ENCODE measurements at places on chromosomes 6 and 20.

DNA sequence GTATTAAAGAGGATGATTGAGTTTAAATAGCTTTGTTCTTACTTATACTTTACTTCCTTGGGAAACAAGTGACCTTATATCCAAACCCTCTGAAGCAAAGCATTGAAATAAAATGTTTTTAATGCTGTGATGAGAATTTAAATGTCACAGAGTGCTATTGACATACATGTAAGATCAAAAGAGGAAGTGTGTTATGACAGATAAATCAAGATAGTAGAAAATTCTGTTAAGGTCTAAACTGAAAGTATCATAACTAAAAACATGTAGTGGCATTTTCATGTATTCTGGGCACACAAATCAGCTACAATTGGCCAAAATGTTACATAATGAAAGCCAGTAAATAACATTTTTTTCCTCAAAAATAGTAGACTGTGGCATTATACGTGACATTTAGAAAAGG lies 318.0 kb downstream of the GRIK2 start:
- DNase-seq, result no peak

GRCh38 chr20:19310541-19310940 lies 98.1 kb downstream of the SLC24A3 start:
- DNase-seq, result no peak

- DNase-seq, result no peak
Measured at GRCh38 chr20:25738198-25738597, 41.5 kb upstream of the ZNF337 start.

DNA sequence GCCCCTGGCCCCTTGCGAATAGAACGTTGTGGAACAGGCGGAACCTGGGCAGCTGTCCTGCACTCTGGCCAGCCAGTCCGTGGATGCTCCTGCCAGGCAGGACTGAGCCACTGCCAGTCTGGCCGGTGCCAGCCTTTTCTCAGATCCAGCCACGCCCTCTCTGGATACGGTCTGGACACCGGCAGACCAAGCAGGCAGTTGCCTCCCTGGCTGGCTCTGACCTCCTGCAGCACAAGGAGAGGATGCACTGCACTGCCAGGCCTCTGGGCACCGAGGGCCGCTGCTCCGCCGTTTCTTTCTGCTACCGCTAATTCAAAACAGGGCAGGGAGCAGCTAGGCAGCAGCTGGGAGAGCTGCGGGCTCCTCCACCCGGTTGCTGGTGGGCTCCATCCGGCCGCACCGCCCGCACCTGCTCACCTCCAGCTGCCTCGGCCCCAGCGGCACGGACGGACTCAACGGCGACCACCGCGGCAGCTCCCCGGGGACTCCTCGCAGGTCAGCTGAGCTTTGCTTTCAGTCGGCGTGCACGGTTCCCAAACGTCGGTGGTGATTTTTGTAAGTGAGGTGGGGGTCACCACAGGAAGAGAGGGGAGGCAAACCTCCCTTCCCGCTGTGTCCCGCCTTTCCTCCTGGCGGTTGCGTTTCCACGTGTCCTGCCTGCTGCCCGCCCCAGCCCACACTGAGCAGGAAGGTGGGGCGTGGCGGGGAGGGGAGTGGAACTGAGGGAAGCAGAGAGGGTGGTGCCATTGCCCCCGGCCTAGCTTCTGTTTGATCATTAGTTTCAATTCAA lies 30.3 kb upstream of the AFDN start:
- no peak for DNase-seq

GRCh38 chr6:77626426-77626825 lies 26.4 kb upstream of the MEI4 start:
- DNase-seq, result no peak

- no peak for DNase-seq
Measured at GRCh38 chr6:15153191-15153590, 92.7 kb upstream of the JARID2 start.

- no peak for DNase-seq
Measured at GRCh38 chr20:56932575-56933330, 303.6 kb downstream of the TFAP2C start.

- DNase-seq, result no peak
Measured at GRCh38 chr6:111661541-111662061, 55.9 kb upstream of the TRAF3IP2 start.

DNA sequence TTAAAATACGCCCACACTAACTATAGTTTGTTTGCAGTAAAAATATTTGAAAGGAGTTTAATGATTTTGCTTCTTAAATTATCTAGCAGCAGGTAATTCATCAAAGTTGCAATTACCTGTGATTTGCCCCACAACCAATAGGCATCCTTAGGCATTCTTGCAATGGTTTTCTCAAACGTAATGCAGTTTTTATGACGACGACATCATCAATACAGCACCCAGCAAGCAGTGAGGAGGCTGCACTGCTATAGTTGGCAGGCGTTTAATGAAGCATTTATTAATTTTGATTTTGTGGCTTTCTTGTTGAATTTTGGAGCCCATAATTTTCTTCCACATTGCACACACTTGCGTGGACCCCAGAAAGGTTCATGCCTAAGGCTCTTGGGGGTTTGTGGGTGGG lies 28.1 kb upstream of the APCDD1L start:
- no peak for DNase-seq

- no peak for DNase-seq
Measured at GRCh38 chr6:28224131-28225055, 682 bp upstream of the ZSCAN9 start.

DNA sequence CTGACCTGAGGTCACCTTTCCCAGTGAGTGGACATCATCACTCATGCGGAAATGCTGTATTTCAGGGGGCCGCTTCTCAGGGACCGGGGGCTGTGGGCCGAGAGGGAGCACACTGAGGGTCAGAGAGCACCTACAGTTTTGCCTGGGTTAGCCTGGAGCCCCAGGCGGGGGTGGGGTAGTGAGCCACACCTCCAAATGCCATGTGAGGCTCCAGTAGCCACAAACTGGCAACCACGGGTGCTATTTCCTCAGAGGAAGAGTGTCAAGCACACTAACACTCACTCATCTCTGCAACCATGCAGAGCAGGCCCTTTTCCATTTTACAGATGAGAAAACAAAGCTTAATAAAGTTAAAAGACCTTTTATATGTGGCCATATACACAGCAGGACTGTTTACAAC lies 4.7 kb downstream of the EHMT2 start:
- no peak for DNase-seq

DNA sequence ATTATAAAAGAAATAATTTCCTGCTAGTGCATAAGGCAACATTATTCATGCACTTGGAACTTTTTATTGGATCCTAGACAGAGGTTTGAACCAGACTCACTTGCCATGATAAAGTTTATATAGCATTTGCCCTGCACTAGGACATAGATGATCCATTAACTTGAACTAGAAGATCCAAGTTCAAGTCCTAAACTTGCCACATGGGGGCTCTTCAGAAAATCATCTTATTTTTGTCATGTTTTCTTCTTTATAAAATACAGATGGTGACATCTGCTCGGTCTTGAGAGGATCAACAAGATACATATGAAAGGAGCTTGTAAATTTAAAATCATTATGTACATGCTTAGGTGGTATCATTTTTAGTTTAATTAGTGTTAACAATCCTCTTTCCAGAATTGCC lies 94.5 kb downstream of the SIM1 start:
- DNase-seq, result no peak

DNA sequence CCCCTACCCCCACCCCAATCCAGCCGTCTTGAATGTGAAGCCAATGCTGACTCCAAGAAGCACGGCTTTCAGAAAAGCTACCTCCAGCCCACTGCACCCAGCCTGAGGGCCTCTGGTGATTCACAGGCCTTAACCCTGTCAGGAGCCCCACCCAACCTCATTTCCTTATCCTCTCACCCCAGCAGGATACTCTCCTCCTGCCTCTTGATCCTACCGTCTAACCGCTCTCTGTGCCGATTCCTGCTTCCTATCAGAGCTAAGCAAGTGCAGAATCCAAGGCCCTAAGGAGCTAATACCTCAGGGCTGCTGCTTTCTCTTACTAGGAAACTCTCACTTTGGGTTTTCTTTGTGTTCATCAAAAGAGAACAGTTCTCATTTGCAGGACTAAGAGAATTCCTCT lies 47.2 kb downstream of the TRERF1 start:
- peak; percentile 42 for DNase-seq

DNA sequence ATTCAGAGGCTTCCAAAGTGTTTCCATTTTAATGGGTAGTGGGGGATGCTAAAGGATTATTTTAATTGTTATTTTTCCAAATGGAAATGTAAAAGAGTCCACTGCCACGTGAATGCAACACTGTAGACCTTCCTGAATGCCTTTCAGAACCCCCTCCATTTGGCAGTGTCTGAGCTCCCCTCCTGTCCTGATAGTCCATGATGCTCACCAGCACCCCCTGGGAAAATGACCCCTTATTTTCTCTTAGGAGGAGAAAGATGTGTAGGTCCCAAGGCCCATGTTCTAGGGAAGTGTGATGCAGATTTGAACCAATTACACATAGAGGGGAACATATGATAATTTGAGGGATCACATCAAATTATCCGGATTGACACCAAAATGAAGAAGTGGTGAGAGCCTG lies 46.8 kb upstream of the SH3BGRL2 start:
- DNase-seq, result no peak

GRCh38 chr6:159875194-159875593 lies 15.6 kb upstream of the MAS1 start:
- no peak for DNase-seq

GRCh38 chr6:13412639-13413465 lies 74.5 kb downstream of the GFOD1 start:
- DNase-seq, result no peak

DNA sequence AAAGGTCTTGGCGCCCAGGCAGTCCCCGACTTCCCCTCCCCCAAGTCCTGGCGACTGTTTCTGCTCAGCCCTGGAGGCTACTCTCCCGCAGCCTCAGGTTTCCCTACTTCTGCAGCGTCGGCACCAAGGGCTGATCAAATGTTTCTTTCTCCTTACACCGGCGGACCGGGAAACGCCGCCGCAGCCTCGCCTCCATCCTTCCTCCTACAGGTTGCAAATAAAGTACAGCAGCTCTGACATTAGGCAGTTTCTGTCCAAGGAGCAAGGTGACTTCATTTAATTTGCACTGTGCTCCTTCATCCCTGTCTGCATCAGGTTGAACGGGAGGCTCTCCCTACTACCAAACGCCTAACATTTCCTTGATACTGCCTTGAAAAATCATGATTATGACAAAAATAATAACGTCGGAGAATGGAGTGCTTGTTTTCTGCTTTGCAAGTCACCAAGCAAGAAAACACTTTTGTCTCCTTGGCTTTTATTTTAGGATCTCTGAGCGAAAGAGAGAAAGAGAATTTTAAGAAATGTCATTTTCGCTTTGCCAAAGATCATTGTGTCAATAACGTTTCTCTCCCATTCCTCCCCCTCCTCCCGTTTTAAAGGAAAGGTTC lies 1.0 kb downstream of the CLIC5 start:
- peak; percentile 7 for DNase-seq

- DNase-seq, result no peak
Measured at GRCh38 chr6:91276315-91276714, 689.4 kb upstream of the MAP3K7 start.

DNA sequence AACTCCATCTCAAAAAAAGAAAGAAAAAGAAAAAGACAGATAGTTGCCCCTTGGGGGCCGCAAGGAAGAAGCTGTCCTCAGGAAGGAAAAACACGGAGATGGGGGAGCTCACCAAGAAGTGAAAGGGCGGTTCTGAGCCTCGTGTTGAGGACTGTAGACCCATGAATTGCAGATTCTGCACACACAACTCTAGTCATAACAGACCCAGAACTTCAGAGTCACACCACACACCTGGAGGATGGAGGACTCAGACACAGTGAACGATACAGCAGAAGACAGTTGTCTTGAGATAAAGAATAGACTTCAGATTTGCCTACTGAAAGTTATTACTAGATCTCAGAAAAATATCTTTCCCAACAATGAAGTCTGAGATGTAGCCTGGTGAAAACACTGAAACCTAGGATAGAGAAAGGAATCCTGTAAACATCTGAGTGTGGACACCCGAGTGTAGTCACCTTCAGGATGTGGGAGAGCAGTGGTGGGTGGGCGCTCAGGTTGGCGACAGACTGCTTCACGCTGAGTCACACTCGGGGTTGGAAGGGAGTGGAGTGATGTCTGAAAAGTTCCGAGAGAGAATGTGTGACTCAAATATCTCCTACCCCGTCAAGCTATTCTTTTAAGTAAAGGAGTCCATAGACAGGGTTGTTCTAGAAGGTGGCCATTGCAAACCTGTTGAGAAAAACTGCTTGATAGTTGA lies 88.1 kb downstream of the MAP3K4 start:
- DNase-seq, result peak; percentile 75

DNA sequence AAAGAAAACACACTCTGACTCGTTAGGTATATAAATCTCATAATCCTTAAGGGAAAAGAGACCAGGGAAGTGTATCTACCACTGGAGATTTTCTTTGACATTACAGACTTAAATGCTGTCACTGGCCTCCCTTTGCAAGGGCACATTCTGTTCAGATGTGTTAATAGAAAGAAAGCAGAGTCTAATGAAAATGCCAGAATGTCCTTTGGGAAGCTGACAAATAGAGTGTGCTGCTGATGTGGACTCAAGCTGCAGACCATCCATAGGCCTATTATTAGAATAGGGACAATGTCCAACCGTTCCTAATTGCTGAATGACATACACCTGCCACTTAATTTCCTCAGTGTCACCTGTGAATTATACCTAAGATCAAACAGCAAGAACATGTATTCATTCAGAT lies 41.2 kb downstream of the SLC35D3 start:
- no peak for DNase-seq

- no peak for DNase-seq
Measured at GRCh38 chr6:117110737-117111136, 154.6 kb upstream of the VGLL2 start.

DNA sequence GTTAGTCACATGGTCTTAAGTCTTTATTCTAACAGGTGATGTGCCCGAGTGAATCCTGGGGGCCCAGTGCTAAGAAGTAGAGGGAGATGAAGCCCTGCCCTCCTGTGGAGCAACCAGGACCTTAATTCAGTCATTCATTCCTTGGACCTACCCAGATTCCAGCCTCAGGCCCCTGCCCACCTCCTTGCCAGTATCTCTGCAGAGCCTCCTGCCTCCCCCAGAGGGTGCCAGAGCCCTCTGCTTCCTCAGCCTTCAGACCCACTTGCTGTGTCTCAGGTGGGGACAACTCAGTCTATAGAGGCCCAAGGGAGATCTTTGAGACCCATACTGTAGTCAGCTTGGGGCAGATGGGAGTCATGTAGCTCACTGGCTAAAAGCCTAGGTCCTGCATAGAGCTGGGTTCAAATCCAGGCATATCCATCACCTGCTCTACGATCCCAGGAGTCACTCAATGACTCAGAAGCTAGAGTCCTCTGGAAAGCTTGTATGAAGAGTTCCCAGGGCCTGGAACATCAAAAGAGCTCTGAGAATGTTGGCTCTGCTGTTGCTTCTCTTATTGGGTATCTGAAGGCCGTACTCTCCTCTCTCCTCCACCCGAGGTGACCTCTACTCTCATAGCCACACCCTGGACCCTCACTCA lies 3.9 kb upstream of the SIGLEC1 start:
- DNase-seq, result peak; percentile 36

- DNase-seq, result no peak
Measured at GRCh38 chr6:137775227-137775626, 91.8 kb upstream of the TNFAIP3 start.

GRCh38 chr6:160198606-160199211 lies 59.9 kb downstream of the SLC22A2 start:
- no peak for DNase-seq

DNA sequence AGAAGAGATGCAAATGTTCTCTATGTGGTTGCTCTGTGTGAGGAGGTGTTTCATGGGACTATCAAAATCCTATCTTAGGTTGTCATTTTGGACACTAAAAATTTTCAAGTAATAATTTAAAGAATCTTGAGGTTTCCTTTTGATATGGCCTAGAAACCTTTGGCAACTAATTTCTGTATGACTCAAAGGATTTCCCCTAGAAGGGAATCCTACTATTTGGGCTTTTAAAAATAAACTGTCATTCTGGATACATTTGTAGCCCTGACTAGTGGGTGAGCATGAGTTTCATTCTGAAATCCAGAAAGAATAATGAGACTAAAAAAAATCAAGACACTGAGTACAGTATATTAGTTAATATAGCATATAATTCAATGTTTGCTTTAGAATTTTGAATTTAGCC lies 25.5 kb upstream of the RAB23 start:
- DNase-seq, result no peak
